CD4-positive, CD25-positive, alpha-beta regulatory T cell (primary cell): ENCODE measurements at places on chromosomes 4 and X. TPM values are rescaled to one million over a fixed set of nuclear protein-coding genes. Genes with fewer than 3 reads are reported as not detected.

- no peak overlapping the region for H3K27ac ChIP-seq
- H3K36me3 ChIP-seq = no peaks in the 10 kb centered on the region
- no peak overlapping the region for H3K4me3 ChIP-seq
- H3K27me3 ChIP-seq = no peaks in the 10 kb centered on the region
- no peak for DNase-seq
These were observed 20.2 kb upstream of the MED14 start for GRCh38 chrX:40755291-40756249.

DNA sequence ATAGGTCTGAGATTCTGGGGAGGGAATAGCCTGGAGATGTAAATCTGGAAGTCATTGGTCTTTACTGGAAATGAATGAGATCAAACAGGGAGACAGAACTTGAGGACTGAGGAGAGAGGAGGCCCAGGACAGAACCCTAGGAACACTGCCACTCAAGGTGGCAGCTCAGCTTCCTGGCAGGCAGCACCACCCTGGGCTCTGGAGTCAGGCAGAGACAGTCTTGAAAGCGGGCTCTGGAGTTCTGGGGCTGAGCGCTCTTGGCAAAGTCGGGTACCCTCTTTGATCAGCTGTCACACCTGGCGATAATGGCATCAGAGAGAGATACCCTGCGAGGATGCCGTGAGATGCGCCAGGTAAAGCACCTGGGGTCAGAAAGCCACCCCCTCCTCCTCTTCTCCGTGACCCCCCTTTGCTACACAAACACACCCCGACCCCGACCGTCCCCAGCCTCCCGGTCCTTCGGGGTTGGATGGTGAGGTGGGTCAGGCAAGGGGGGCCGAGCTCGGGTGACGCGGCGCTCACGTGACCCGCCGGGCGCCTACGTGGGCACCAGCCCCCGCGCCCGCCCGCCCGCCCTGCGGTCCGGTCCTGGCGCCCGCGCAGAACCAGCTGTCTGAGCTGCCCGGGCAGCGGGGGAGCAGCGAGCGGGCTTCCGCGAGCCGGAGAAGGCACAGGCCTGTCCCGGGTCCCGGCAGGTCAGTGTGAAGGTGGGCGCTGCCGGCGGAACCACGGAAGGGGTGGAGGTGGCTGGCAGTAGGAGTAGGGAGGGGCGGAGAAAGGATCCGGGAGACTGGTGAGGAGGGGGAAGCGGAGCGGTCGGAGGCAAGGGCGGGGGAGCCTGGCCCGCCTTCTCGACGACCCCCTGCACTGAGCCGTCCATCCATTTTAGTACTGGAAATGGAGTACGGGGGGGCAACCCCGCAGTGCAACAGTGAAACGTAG lies at the start of gene TCEAL3:
TCEAL3 (plus strand) TSS at position 600 of the 942 bp plus-strand sequence. CDS start 1,102 bp downstream, outside the sequence.
- peaks cover 3% of the 10 kb centered on the region for H3K27me3 ChIP-seq
- H3K4me1 ChIP-seq = no peaks in the 10 kb centered on the region
- H3K4me3 ChIP-seq = peak within 1 kb of the TSS; percentile 53
- H3K27ac ChIP-seq = peak within 1 kb of the TSS; percentile 5

DNA sequence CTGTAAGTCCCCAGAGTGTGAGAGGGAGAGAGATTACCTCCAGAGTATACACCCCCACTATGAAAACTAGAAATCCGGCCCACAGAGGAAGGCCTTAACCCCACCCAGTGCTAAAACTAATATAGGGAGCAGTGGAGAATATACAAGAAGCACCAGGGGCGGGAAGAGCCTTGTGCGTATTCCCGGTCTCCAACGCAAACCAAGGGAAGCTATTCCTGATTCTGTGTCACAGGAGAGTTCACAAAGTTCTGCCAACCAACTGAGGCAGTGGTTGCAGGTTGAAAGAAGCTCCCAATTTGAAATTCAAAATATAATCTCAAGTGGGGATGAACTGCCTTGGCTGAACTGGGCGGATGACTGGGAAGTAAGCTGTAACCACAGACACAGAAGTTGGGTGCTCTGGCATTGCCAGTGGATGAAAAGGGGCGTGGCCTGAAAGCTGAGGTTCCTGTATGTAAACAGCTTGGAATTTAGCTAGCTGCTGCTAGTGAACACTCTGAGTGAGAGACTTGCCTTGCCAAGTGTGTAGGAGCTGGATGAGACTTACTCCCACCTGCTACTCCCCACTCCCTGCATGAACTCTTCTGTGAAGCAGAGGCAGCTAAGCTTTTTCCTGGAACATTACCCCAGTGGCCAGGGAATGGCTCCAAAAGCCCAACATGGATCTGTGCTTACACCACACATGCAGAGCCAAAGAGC lies 32.7 kb downstream of the ELF2 start:
- H3K27ac ChIP-seq = no peak overlapping the region
- H3K27me3 ChIP-seq = peaks cover 2% of the 10 kb centered on the region
- DNase-seq = no peak
- no peaks in the 10 kb centered on the region for H3K4me1 ChIP-seq
- no peaks in the 10 kb centered on the region for H3K36me3 ChIP-seq
- H3K4me3 ChIP-seq = no peak overlapping the region

GRCh38 chr4:5014007-5014682 lies 5.1 kb downstream of the CYTL1 start:
- H3K4me1 ChIP-seq = no peaks in the 10 kb centered on the region
- no peak for DNase-seq
- no peak overlapping the region for H3K27ac ChIP-seq
- H3K27me3 ChIP-seq = peaks cover 15% of the 10 kb centered on the region
- no peaks in the 10 kb centered on the region for H3K36me3 ChIP-seq
- H3K4me3 ChIP-seq = no peak overlapping the region

- H3K27me3 ChIP-seq = no peaks in the 10 kb centered on the region
- no peak for DNase-seq
- H3K4me3 ChIP-seq = peak overlapping the region; percentile 86
- peaks cover 84% of the 10 kb centered on the region for H3K4me1 ChIP-seq
These were observed 342.5 kb upstream of the GATB start for GRCh38 chr4:152103181-152103901.

DNA sequence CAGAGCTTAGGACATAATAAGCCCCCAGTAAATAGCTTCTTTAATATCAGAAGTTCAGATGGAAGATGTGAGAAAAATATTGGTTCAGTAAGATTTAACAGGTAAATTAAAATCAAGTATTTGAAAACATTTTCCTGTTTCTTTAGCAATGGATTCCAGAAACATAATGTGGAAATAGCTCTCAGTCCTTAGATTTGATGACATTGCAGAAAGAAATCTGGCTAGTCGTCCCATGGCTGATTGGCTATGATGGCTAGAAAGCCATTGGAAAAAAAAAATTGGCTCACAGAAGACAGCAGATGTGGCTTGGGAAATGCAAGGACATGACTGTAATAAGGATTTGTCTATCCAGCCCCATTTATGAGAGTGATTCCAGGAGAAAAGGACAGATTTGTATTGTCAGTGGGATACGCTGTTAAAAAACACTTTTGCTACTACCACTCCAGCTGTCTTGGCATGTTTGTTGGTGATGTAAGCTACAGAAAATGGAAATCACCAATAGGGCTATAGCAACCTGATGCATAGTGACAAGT lies 78.3 kb downstream of the AR start:
- no peak for DNase-seq
- no peaks in the 10 kb centered on the region for H3K4me1 ChIP-seq
- H3K27me3 ChIP-seq = no peaks in the 10 kb centered on the region

- peaks cover 17% of the 10 kb centered on the region for H3K27me3 ChIP-seq
- H3K36me3 ChIP-seq = no peaks in the 10 kb centered on the region
- no peak for DNase-seq
- no peak overlapping the region for H3K27ac ChIP-seq
These were observed 756 bp upstream of the ADAMTS3 start for GRCh38 chr4:72569719-72570235.

DNA sequence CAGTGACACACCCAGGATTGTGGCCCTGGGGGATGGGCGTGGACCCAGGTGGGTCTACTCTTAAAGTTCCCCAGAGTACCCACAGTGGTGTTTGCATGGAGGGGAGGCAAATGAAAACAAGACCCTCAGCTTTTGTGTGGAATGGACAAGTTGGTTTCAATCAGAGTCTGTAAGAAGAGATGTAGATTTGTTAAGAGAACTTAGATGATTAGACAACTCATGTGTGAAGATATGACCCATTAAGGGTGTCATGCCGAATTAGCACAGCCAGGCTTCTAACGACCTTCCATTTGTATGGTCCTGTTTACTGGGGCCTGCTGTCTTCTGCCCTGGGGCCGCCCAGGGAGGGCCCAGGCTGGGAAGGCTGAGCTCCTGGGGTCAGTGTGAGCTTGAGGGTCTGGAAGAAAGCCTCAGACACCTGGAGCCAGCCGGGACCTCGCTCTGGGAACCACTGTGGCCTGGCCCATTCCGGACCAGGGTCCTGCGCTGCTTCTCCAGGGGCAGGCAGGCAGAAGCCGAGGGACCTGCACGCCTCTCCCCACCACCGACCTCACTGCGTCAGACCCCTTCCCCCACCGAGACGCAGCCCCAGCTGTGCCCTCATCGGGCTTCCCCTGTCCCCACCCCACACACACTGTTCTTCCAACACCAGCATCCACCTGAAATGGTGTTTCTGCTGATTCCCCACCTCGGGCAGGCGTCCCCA lies 20.4 kb downstream of the UVSSA start:
- H3K36me3 ChIP-seq = peaks cover 14% of the 10 kb centered on the region

GRCh38 chr4:109303140-109303496 lies 660 bp upstream of the COL25A1 start:
- H3K4me1 ChIP-seq = peaks cover 10% of the 10 kb centered on the region
- H3K36me3 ChIP-seq = no peaks in the 10 kb centered on the region
- DNase-seq = no peak

DNA sequence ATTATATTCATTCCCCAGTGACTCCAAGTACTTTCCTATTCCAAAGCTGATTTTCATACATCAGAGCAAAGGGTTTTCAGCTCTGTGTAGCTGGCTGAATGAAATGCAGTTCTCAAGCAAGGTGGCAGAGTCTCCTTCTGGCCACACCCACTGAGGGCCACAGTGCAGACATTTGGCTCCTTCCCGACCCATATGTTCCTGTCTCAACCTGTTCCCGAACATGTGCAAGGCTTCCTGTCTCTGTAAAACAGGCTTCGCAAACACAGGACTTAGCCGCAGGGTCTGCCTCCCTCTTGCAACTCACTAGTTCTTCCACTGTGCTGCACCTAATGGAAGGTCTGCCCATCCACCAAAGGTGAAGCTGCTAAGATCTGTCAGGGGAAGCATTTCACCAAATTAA lies 249.2 kb downstream of the MID1IP1 start:
- H3K4me3 ChIP-seq = no peak overlapping the region
- DNase-seq = no peak
- no peaks in the 10 kb centered on the region for H3K27me3 ChIP-seq

GRCh38 chr4:173547889-173548288 lies 17.9 kb upstream of the HAND2 start:
- DNase-seq = no peak
- H3K36me3 ChIP-seq = no peaks in the 10 kb centered on the region
- no peak overlapping the region for H3K27ac ChIP-seq
- H3K4me3 ChIP-seq = no peak overlapping the region
- H3K4me1 ChIP-seq = no peaks in the 10 kb centered on the region

GRCh38 chr4:20643631-20644030 lies 56.6 kb upstream of the PACRGL start:
- H3K4me1 ChIP-seq = no peaks in the 10 kb centered on the region
- DNase-seq = no peak
- H3K27me3 ChIP-seq = no peaks in the 10 kb centered on the region
- H3K27ac ChIP-seq = no peak overlapping the region
- H3K4me3 ChIP-seq = no peak overlapping the region
- H3K36me3 ChIP-seq = no peaks in the 10 kb centered on the region

DNA sequence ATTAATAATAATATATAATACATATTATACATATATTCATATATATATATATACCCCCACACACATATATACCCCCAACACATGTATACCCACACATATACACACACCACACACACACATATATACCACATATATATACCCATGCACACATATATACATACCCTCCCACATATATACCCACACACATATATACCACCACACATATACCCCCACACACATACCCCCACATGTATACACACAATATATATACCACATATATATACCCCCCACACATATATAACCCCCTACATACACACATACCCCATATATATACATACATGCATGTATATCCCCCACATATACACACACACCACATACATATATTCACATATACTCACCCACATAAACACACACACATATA lies 52.0 kb downstream of the NSG1 start:
- peaks cover 22% of the 10 kb centered on the region for H3K36me3 ChIP-seq
- H3K27ac ChIP-seq = no peak overlapping the region
- H3K4me1 ChIP-seq = no peaks in the 10 kb centered on the region
- no peak overlapping the region for H3K4me3 ChIP-seq
- H3K27me3 ChIP-seq = no peaks in the 10 kb centered on the region
- DNase-seq = no peak

DNA sequence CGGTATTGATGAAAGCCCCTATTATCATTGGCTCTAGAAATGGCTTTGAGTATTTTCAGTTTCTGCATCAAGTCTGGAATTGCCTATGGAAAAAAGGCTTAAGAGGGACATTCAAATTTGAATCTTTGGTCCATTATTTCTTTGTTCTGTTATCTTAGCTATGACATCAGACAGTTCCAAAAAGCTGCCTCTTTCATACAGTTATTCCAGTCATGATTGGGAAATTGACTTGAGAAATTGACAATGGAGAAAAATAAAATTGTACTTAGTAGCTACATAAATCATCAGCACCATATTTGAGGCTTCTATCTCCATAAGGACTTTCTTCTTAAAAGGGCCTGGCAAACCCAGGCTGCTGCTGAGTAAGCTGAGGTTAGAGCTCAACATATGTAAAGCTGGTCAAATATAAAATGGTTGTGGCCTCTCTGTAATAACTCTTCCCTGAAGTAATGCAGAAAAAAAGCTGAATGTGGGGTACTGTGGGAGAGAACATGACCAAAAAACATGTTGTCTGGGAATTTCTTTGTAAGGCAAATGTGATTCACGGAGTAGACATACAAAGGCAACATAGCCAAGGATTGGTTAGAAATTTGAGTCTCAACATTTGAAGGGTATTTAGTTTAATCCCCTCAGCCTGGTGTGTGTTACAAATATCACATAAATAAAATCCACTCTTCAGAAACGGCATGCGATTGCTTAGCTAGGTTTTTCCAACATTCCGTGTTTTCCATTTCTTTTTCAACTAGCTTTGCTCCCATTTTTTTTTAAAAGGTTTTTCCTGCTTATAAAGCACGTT lies 100.9 kb downstream of the LNX1 start:
- H3K27me3 ChIP-seq = peaks cover 9% of the 10 kb centered on the region
- no peak overlapping the region for H3K27ac ChIP-seq
- no peaks in the 10 kb centered on the region for H3K36me3 ChIP-seq
- no peak overlapping the region for H3K4me3 ChIP-seq

The UNC5C gene
- not detected for total RNA-seq

The PPP4R3C gene
- total RNA-seq = not detected

The CT45A1 gene
- total RNA-seq = not detected
